Hematopoietic multipotent progenitor cell treated with erythropoietin and hydrocortisone succinate and interleukin-3 and kit ligand, for 4 days (in vitro differentiated cells): ENCODE measurements at places on chromosomes 16 and 17.
A peak's percentile ranks its signal among the peaks of the same experiment; 100 is the strongest.

GRCh38 chr17:3643889-3644349 is 7.4 kb downstream of the CTNS start:
- DNase-seq, result no peak

DNA sequence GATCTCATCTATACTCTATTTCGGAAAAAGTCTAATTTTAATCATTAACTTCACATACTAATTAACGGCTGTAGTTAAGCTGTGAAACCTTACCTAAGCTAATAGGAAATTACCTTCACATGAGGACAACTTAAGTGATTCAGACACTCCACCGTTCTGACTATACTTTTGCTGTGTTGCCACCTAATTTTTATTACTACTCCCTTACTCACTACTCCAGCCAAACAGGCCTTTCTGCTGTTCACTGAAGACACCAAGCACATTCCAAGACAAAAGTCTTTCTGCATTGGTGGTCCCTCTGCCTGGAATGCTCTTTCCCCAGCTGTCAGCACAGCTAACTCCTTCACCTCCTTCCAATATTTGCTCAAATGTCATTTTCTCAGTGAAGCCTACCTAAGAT is 1.3 kb downstream of the CMTR2 start:
- DNase-seq, result no peak

- DNase-seq, result no peak
Measured at GRCh38 chr16:87705771-87706277, 60.0 kb downstream of the KLHDC4 start.

DNA sequence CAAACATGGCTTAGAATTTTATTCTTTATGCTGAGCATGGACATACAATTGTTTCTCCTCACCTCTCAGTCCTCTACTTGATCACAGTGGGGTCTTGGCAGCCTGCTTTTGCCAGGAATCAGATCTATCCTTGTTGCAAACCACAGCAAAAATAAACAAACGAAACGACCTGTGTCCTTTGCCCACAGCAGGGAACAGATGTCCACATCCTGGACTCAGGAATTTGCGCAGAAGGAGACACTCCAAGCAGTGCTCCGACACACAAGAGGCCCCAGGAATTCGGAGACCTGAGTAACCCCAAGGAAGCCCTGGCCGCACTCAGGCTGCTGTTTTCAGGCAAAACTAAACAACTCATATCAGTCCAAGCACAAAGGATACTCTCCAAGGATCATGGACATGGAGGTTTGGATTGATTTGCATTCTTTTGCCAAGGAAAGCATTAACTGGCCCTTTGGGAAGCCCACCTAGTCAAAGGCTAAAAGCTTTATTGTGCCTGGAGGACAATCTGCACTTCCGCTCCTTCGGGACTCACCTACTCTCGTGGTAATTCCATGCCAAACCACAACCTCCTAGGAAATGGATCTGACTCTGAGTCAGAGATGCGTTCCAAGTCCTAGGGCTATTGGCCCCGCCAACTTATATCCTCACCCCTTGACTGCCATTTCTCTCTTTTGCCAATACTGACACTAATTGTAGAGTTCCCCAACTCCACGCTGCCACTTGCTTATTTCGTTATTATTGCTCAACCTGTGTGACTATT is 271.1 kb upstream of the CDH11 start:
- DNase-seq, result no peak

GRCh38 chr16:50273888-50274325 is 7.6 kb downstream of the ADCY7 start:
- DNase-seq, result peak; percentile 92

DNA sequence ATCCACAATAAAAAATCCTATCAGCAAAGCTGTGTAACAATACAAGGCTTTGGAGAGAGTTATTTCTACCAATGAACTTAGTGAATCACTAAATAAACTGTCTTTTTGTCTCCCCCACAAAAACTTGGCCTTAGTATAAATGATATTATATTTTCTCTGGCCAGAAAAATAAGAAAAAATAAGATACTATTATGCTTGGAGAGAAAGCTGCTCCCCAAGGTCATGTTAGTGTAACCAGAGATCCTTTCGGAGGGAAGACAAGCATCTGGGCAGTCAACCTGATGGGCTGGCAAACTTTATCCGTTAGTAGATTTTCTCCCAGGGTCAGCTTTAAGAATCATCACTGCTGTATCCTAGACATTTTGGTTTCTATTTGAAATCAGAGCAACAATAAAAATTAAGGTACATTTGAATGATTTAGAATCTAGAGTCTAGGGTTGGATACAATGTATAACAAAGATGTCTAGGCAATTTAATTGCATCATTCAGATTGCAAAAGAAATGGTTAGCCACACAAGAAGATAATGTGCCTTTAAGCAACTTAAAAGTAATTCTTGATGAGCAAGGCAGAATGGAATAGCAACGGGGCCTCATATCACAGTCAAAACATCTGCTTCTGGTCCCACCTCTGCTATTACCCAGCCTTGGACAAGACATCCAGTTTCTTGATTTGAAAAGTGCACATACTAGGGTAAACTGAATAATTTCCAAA is 280.4 kb downstream of the SLC39A11 start:
- peak; percentile 70 for DNase-seq
